ENCODE measurements at places on chromosomes 2 and 18. TPM values are rescaled to one million over a fixed set of nuclear protein-coding genes. Genes with fewer than 3 reads are reported as not detected.

APCDD1 gene
- total RNA-seq = not detected

PER2 gene
- total RNA-seq = 6.2 TPM

FLACC1 gene
- total RNA-seq = not detected

L3MBTL4 gene
- not detected for total RNA-seq

MYL12B gene
- 385 TPM for total RNA-seq

SRD5A2 gene
- not detected for total RNA-seq

TRIM54 gene
- 0.73 TPM for total RNA-seq

IMPACT gene
- 10.3 TPM for total RNA-seq
